ENCODE measurements at places on chromosomes 5 and 9. TPM values are rescaled to one million over a fixed set of nuclear protein-coding genes. Genes with fewer than 3 reads are reported as not detected.

- no peak for DNase-seq
These were observed 381.1 kb upstream of the CDH10 start for GRCh38 chr5:25025831-25026230.

- no peak for DNase-seq
These were observed 286.1 kb upstream of the IRX1 start for GRCh38 chr5:3309538-3309937.

DNA sequence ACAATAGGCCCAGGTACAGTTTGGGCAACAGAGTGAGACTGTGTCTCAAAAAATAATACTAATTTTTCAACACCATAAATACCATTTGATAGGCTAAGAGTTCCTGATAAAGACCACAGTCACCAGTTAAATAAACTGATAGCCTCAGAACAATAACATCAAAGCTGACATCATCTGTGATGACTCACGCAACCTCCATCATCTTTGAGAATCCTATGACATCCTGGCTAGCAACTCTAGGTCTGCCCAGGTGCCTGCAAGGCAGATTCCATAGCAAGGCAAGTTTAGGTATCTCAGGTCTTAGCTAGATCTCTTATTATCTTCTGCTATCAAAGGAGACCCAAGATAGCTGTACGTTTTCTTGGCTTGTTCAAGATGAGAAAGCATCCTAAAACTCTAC is 30.5 kb upstream of the UBAP2 start:
- DNase-seq = peak; percentile 13

DNA sequence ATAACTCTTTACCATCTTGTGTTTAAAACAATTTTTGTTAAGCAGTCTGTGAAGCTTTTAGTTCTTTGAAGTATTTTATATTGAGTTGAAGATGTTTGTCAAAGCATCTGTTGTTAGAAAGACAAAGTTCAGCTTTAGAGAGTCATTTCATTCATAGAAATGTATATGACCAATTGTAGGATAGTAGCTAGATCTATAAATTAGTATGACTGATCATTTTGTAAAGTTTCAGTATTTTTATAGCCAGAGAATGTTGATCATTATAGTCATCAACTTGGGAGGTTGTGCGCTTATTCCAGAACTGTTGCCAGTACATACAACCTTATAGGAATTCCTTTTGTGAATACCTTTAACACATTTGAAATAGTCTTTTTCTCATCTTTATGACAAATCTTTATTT is 5.2 kb downstream of the NIPBL start:
- no peak for DNase-seq

PCDHB11 gene
- total RNA-seq = not detected

OR1J2 gene
- not detected for total RNA-seq

CYFIP2 gene
- total RNA-seq = 526 TPM

DNA sequence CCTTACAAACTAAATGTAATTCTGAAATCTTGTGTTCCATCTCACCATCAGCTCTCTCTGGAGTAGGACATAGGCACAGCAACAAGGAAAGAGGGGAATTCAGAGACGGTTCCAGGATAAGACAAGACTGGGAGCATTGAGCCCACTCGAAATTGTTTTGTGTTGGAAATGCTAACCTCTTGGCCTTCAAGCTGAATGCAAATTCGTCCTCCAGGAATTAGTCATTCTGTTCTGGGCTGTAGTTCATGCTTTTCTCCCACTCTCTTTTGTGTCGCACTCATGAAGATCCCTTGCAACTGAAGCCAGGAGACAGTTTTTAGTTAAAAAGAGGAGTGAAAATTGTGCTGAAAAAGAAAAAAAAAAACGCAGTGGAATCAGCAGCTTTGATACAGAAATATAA is 121.7 kb upstream of the SEMA6A start:
- DNase-seq = no peak
